ENCODE measurements at places on chromosomes 16 and 17.
A peak's percentile ranks its signal among the peaks of the same experiment; 100 is the strongest.

DNA sequence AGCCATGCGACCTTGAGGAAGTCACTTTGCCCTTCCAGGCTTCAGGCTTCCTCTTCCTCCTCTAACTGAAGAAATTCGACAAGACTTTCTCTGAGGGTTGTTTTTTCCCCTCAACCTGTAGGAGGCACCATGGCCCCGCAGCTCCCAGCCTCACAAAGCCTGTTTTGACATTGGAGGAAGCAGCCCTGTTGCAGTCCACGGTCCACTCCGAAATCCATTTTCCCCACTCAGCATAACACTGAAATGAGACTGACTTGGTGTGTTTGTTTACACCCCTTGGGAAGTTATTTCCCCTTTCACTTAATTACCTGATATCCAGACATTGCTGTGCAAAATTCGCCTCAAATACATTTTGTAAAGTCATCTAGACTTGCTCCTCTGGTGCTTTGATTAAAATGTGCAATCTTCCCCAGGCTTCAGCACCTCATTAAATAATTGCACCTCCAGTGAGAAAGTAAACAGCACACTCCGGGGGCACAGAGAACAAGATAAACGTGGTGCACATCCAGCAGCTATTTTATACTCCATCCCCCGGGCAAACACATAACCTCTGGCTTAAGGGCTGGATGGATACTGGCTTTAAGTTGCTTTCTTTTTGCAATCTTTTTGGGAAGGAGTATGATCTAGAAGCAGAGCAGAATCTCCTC, 41.4 kb upstream of the PIRT start:
- peak; percentile 69 for DNase-seq

GRCh38 chr17:7843257-7843535, 9.2 kb downstream of the KDM6B start:
- no peak for DNase-seq

DNA sequence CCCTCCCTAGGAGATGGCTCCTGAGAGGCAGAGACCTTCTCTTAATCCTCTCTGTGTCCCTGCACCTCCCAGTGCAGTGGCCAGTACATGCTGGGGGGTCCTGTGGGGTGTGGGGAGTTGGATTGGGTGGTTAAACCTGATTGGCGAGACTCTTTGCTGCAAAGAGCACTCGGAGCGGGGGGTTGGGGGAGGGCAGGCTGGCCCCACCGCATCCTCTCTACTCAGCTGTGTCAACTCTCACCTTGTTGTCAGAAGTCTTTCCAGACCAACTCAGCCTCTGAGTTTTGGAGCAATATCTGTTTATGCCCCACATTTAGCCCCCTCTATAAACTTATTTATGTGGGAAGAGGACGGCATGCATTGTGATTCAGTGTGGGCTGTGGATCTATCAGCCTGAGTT, 40.0 kb downstream of the SMARCE1 start:
- no peak for DNase-seq

- DNase-seq, result peak; percentile 57
Observed at GRCh38 chr17:78953356-78954350, 26.1 kb downstream of the LGALS3BP start.

GRCh38 chr17:58968426-58969061, 138.1 kb downstream of the TRIM37 start:
- DNase-seq, result no peak

DNA sequence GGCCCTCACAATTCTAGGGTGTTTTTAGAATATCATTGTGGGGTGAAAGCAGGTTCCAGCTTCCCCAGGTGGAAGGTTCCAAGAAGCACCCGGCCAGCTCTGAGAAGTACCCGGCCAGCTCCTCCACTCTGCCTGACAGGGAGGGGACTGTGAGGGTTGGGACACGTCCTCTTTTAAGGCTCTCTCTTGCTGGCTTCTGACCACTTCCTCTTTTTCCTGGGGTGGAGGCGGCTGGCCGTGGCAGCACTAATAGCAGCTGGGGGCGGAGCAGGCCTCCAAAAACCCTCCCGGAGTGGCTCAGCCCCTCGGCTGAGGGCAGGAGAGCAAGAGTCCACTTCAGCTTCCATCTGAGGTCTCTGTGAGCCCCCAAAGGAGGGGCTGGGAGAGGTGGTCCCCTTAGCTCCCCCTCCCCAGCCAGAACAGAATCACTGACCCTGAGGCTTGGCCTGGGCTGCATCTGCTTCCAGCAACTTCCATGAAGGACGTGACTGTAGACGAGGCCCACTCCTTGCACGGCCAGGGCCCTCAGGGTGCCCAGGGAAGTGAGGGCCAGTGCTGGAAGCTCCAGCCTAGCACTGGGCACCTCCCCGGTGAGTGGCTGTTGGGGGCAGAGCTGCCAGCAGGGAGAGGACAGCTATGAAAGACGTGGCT, 26.7 kb upstream of the PLCG2 start:
- no peak for DNase-seq

DNA sequence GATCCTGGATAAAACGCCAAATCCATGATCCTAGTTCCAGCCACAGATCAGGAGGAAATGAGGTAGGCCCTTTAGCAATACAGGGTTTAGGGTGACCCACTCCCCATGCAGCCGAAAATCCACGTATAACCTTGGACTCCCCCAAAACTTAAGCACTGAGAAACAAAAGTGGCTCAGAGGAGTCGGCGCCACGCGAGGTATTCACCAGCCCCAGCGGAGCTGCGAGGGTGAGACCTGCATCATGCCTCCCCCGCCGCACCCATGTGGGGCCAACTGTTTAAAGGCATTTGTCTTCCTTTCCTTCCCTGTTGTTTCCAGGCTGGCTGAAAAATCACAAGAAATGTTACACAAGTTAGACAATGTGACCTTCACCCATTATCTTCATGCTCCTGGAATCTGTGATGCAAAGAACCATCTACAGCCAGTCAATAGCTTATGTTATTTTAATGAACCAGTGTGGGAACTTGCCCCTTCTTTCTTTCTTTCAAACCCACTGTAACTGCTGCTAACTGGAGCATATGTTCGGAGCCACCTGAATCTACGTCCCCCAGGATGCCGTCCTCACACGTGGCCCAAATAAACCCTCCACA, 98.2 kb upstream of the METRNL start:
- peak; percentile 38 for DNase-seq

DNA sequence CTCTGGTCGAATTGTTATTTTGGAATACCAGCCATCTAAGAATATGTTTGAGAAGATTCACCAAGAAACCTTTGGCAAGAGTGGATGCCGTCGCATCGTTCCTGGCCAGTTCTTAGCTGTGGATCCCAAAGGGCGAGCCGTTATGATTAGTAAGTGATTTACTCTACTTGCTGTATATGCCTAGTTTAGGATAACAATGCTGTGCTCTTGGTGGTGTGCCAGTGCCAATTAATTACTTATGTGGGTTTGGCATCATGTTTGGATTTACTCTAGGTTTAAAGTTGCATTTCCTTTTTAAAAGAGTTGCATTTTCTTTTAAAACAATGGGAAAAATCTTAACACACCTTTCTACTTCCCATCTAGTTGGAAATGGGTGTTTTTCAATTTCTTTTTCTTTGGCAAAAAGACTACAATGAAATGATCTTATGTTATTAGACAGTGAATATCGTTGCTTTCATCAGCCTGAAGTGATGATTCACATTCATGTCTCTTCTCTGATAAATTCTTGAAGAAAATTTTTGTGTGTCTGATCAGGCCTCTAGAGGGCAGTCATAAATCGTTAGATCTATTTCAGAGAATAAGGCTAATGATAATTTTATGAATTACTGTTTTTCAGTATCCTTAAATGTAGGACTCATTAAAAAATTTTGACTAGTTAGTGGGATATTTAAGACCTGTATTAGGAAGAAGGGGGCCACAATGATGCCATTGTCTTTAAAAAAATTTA, 5.6 kb downstream of the SF3B3 start:
- DNase-seq, result no peak

GRCh38 chr16:49078104-49078503, 203.5 kb downstream of the CBLN1 start:
- DNase-seq, result no peak

DNA sequence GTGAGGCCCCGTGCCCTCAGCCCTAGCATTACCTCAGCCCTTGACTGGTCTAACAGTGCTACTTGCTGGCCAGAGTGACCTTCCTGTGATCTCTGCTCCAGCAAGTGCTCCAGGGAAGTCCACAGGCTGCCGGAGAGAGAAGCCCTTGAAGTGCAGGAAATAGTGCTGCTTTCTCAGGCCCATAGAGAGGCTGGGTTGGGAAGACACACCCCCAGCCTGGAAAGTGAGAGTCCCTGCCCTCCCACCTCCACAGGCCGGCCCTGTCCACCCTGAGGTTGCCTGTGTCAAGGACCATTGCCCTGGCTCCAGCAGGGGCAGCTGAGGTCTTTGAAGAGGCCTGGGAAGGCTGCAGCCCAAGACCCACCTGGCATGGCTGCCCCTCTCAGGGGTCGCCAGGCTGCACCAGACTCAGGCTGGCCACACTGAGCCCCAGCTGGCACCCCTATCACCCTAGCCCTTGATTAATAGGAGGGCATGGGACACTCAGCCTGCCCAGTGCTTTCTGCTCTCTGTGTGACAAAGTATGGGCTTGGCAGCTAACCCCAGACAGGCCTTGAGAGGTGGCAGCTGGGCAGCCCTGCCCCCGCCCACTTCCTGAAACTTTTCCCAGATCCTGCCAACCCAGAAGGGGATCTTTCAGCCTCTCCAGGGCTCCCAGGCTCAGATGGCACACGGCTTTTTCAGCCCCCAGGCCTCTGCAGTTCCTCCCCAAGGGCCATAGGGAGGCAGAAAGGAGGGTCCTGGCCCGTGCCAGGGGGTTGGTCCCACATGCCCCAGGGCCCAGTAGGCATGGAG, 21.7 kb downstream of the ATP6V0D1 start:
- DNase-seq, result no peak

DNA sequence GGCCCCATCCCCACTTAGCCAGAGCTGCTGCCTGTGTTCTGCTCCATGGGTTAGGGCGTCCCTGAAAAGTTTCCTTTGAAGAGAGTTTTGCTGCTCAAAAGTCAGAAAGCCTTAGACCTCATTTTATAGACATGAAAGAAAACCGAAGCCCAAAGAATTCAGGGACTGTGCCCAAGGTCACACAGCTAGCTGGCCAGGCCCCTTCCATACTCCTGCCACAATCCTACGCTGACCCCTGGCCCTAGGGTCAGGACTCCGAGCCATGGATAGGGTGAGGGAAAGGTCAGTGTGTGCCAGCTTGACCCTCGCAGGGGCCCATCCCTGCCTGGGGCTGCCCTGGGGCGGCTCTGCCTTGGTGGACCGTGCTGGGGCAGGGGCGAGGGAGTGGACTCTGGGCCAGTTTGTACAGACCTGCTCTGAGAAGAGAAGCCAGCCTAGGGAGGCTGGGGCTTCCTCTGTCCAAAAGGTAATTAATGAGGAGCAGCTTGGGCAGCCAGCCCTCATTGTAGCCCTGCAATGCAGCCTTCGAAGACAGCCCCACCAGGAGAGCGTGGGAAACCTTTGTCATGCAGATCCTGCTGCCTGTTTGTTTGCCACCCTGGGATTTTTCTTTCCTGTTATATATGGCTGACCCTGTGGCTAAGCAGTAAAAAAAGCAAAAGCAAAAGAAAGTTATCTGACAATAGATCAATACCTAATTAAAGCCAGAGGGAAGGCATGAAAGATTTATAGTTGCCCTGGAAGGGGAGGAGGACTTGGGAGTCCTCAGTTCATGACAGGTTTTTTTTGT, 37.4 kb downstream of the RHBDL3 start:
- DNase-seq, result peak; percentile 76

DNA sequence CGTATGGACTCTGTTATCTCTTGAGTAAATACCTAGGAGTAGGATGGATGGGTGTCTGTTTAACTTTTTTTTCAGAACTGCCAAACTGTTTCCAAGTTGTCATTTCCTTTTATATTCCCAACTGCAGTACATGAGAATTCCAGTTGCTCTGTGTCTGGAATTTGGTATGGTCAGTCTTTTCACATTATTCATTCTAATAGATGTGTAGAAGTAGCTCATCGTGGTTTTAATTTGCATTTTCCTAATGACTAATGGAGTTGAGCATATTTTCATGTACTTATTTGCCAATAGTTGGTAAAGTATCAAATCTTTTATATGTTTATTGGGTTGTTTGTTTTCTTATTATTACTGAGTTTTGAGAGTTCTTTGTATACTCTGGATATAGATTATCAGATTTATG, 27.0 kb downstream of the MRTFB start:
- DNase-seq, result no peak

- no peak for DNase-seq
Observed at GRCh38 chr16:707062-707538, 1.5 kb upstream of the FBXL16 start.

GRCh38 chr16:55324285-55325079, 479 bp downstream of the IRX6 start:
- DNase-seq, result peak; percentile 64

GRCh38 chr17:3658784-3659449, 9.5 kb downstream of the TAX1BP3 start:
- DNase-seq, result no peak

- no peak for DNase-seq
Observed at GRCh38 chr16:89562939-89563338, 2.5 kb downstream of the RPL13 start.

- DNase-seq, result no peak
Observed at GRCh38 chr17:81612172-81612970, 24.5 kb downstream of the NPLOC4 start.
